Epithelial cell of proximal tubule (primary cell): ENCODE measurements at places on chromosomes 3 and 15. TPM values are rescaled to one million over a fixed set of nuclear protein-coding genes. Genes with fewer than 3 reads are reported as not detected.

- no peak for DNase-seq
These were observed 6.3 kb downstream of the BHLHE40 start for GRCh38 chr3:4985330-4986174.

DNA sequence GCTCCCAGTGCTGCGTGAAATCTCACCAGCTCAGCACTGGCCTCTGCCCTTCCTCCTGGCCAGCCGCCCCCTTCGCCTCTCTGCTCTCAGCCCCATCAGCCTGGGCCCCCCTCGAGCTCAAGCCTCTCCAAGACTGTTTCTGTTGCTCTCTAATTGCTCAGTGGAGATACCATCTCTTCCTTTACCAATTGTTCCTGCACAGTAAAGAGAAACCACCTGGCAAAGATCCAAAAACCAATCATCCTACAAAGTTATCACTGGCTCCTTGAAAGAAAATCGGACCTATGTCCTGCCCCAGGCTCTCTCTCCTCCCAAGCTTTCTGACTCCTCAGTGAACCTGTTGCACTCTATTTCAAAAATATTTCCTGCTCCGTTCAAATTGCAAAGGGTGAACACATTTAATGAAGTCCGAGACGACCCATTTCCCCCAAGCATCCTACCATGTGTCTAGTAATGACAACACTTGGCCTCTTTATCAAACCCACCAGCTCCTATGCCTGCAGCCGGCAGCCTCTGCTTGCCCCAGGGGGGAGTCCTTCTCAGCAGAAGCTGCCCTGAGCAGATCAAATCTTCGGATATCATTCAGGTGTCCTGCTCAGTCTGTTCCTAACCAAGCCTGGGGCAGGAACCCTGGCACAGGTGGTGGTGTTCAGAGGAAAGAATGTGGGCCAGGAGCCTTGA, 53.7 kb upstream of the FAM174B start:
- no peak for DNase-seq

GRCh38 chr3:143428294-143428693, 308.7 kb downstream of the CHST2 start:
- no peak for DNase-seq

- no peak for DNase-seq
These were observed 11.5 kb downstream of the KBTBD13 start for GRCh38 chr15:65087873-65088642.

DNA sequence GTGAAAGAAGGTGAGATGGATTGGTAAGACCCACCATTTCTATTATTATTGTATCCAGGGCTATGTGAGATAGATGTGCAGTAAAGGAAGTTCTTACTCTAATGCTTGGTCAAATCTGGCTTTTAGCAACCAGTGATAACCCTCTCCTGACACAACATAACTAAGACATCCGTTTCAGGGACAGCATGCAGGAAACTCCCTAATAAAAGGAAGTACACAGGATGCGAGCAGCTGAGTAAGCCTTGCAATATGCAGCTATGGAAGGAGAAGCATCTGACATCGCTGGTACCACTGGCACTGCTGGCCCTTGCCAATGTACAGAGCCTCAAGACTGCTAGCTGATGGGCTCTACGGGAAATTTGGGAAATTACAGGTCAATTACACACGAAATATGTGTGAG, 662.3 kb downstream of the NR2F2 start:
- DNase-seq, result no peak

- no peak for DNase-seq
These were observed 19.8 kb downstream of the SIN3A start for GRCh38 chr15:75431682-75432081.

- DNase-seq, result no peak
These were observed 506.3 kb downstream of the SHQ1 start for GRCh38 chr3:72341920-72342319.

DNA sequence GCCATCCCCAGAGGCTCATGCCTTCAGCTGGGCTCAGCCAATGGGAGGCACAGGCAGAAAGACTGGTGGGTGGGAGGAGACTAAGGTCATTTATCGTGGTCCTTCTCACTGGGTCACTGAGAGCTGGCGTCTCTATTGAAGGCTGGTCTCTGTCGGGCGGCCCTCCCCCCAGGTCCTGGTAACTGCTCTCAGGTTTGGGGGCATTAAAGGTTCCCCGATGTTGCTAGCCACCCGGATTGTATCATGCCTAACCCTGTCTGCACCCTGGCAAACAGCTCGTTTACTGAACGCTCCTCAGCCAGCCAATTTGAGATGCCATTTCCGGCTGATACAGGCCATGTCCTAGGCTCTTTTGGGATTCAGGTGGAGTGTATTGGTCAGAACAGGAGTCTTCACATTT, 10.5 kb downstream of the SELENOS start:
- no peak for DNase-seq

- DNase-seq, result no peak
These were observed 190.7 kb upstream of the CD96 start for GRCh38 chr3:111351334-111351733.

GRCh38 chr3:106206613-106207012, 337.8 kb upstream of the CBLB start:
- DNase-seq, result no peak

DNA sequence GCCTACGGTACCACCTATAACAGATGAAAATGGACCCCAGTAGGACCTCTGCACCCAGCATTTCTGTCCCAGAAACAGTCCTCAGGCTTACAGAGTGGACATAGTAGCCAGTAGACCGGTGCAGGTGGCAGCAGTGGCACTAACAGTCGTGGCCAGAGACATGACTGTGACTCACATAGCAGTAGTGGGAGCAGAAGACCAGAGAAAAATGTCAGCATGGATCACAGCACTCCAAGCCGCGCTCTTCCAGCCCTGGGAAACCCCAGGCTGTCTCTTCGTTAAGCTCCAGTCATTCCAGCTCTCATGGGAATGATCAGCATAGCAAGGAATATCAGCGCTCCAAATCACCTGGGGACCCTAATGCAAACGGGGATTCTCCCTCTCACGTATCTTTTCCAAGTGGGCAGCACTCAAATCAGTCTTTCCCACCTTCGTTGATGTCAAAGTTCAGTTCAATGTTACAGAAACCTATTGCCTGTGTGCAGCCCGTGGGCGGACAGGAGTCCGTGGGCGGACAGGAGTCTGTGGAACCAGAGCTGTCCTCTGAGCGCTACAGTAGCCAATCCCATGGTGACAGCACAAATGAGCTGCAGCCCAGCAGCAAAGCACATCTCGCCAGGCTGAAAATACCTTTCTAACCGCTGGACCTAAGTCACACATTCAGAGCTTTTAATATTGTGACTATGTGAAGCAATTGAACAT, 10.5 kb downstream of the BFSP2 start:
- no peak for DNase-seq

- peak; percentile 81 for DNase-seq
These were observed 650.8 kb upstream of the ADAMTS9 start for GRCh38 chr3:65338571-65338970.

GRCh38 chr15:100337096-100338044, 4.4 kb downstream of the ADAMTS17 start:
- DNase-seq, result no peak

- peak; percentile 93 for DNase-seq
These were observed 4.0 kb upstream of the LMCD1 start for GRCh38 chr3:8497582-8497981.

DNA sequence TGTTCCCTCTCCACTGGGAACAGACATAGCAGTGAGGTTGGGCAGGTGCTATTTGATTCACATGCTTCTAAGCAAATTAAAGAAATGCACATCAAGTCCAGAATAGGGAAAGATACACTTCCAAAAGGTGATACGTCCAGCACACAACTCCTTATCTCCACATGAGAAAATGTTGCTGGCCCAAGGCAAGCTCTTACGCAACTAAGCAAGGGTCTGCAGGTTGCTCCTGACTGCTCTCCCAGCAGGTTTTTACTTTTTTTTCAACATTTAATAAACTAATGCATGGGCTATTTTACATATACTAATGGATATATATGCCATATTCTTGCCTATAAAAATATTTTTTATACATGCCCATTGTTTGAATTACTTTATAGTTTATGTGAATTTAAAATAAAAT, 818.5 kb upstream of the ROBO1 start:
- DNase-seq, result no peak

DNA sequence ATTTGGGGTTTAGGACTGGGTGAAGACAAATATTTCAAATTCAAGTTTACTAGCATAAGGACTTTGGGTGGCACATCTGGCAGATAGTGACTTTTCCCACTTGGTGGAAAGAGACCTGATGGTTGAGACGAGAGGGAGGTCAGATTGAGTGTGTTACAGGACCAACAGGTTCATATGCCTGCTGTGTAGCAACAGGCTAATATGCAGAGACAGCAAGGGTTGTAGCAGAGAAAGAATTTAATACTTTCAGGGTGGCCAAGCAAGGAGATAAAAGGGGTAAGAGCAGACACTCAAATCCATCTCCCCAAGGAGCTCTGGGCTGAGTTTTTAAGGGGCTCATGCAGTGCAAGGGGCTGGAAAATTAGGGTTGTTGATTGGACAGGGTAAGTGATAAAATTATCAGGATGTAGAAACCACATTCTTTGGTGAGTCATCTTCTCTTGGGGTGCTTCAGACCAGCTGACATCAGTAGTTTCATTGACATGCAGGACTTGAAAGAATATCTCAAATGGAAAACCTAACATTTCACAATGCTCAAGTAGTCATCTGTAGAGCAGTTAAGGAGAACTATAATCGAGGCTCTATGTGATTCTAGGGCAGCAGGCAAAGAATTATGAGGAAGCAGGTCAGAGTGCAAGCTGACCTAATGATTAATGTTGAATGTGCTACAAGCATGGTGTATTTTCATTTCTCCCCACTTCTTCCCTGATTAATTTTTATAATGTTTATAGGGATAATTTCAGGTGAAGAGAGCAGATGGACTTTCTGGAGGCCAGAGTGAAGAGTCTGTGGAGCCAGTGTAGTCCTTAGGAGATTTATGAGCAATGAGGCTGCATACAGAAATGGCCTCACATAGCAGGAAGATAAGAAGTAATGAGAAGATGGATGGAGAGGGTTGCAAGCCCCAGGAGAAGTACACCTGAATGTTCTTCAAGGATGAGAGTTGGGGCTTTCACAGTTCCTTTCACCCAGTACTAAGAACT, 13.7 kb downstream of the FOXB1 start:
- peak; percentile 42 for DNase-seq

- no peak for DNase-seq
These were observed 83.4 kb downstream of the IL1RAP start for GRCh38 chr3:190597291-190597690.

- no peak for DNase-seq
These were observed 89.1 kb downstream of the BCHE start for GRCh38 chr3:165748094-165748493.

- DNase-seq, result no peak
These were observed 7.4 kb downstream of the ZXDC start for GRCh38 chr3:126468028-126468891.

GRCh38 chr3:105864212-105864611, 4.6 kb downstream of the CBLB start:
- DNase-seq, result no peak

DNA sequence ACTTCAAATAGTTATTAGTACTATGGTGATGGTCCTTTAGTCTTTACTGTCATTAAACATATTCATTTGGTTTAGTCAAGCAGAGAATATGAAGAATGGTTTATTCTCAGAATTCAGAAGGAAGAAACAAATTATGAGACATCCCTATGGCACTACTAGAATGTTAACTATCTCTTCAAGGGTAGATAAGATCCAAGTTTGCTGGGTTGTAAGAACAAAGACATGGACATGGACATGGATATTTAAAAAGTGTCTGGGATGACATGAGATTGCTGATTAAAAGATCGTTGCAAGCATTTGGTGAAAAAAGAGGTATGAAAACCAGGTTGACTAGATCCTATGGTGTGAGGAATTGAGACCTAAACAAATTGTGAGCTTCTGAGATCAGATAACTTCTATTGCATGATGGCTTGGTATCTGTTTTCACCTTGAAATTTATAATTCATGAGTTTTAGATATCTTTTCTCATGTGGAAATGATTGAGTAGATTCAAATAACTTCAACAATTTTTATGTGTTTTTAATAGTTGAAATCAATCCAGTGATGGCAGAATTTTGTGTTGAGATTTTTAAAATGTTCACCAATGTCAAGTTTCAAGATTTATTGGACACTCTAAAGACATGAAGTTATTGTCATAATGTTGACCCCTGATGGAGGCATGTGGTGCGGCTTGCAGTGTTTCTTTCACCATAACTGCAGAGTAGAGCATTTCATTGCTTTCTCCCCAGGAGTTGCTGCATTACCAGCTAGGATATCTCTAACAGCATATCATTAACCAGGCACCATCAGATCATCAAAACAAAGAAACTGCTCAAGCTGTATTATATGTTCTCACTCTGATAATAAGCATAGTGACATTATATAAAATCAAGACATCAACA, 72.6 kb downstream of the NAALADL2 start:
- no peak for DNase-seq

- DNase-seq, result no peak
These were observed 244.4 kb downstream of the ADAMTSL3 start for GRCh38 chr15:83898361-83898760.

Gene ADCY5
- total RNA-seq, result 0.07 and 2.7 TPM in 2 replicates

Gene SSUH2
- total RNA-seq, result 0.07 TPM in 1 of 2 replicates, not detected in the other

Gene APBA2
- 30.0 and 36.5 TPM in 2 replicates for total RNA-seq

Gene GCHFR
- total RNA-seq, result 87.2 and 113 TPM in 2 replicates

Gene GPR171
- not detected in 2 replicates for total RNA-seq

Gene SLC28A1
- total RNA-seq, result not detected in 2 replicates

Gene PLSCR2
- not detected in 2 replicates for total RNA-seq

Gene IMPG2
- under 0.01 TPM in 2 replicates for total RNA-seq

Gene CNTN3
- total RNA-seq, result 0.46 and 2.9 TPM in 2 replicates

Gene PCOLCE2
- total RNA-seq, result 4.5 and 7.7 TPM in 2 replicates

Gene SPTSSB
- 0.22 TPM in 1 of 2 replicates, not detected in the other for total RNA-seq
